Activated CD4-positive, alpha-beta T cell treated with anti-CD3 and anti-CD28 coated beads, Interleukin-2, amount 10 ng/mL, durations not matched to agents 24 days and 14 days (primary cell): ENCODE measurements at places on chromosomes 7 and 10. TPM values are rescaled to one million over a fixed set of nuclear protein-coding genes. Genes with fewer than 3 reads are reported as not detected.

GRCh38 chr7:159148430-159149395 is 4.0 kb upstream of the VIPR2 start:
- no peaks in the 10 kb centered on the region for H3K4me1 ChIP-seq
- no peak overlapping the region for H3K27ac ChIP-seq
- no peaks in the 10 kb centered on the region for H3K36me3 ChIP-seq
- DNase-seq = no peak
- peaks cover 9% of the 10 kb centered on the region for H3K27me3 ChIP-seq
- no peak overlapping the region for H3K4me3 ChIP-seq

GRCh38 chr10:72107325-72108003 is 19.1 kb upstream of the SPOCK2 start:
- peak overlapping the region; percentile 83 for H3K4me3 ChIP-seq
- H3K4me1 ChIP-seq = peaks cover 55% of the 10 kb centered on the region
- no peaks in the 10 kb centered on the region for H3K27me3 ChIP-seq
- peak; percentile 84 for DNase-seq

DNA sequence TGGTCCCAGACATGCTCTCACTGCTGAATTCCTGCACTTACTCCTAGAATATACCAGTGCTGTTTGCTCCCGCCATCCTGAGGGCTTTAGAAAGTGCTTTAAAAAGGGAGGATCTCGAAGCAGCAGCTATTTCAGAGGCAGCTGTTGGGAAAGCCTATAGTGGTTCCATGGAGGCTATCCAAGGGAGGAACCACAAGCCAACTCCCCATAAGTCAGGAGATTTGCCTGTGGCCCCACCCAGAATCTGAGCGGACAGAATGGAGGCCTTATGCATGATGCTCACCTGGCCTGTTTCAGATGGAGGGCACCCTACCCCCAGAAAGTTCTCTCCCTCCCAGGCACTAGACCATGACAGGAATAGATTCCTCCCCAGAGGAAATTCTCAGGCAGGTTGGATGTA is 2.3 kb upstream of the KCNIP2 start:
- H3K4me1 ChIP-seq = peaks cover 26% of the 10 kb centered on the region
- no peak overlapping the region for H3K27ac ChIP-seq
- H3K36me3 ChIP-seq = peaks cover 6% of the 10 kb centered on the region
- H3K27me3 ChIP-seq = peaks cover 10% of the 10 kb centered on the region

DNA sequence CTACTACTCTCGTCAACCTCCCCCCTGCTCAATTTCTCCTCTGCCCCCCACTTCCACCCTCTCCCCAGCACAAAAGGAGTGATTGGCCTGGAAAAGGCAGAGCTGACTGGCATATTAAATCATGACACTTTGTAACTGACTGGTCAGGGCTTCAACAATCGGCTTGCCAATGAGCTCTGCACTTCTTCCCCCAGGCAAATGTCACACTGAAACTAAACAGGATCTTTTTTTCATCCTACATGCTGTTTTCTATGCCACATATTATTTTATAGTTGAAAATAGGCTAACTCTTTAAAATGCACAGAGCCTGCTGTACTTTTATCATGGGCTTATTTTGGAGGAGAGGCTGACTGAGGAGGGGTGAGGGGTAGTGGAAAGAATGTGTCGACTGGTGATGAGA is 295.2 kb downstream of the TCF7L2 start:
- H3K27ac ChIP-seq = no peak overlapping the region
- DNase-seq = no peak
- H3K4me3 ChIP-seq = no peak overlapping the region
- H3K27me3 ChIP-seq = peaks cover 8% of the 10 kb centered on the region
- no peaks in the 10 kb centered on the region for H3K4me1 ChIP-seq
- no peaks in the 10 kb centered on the region for H3K36me3 ChIP-seq

DNA sequence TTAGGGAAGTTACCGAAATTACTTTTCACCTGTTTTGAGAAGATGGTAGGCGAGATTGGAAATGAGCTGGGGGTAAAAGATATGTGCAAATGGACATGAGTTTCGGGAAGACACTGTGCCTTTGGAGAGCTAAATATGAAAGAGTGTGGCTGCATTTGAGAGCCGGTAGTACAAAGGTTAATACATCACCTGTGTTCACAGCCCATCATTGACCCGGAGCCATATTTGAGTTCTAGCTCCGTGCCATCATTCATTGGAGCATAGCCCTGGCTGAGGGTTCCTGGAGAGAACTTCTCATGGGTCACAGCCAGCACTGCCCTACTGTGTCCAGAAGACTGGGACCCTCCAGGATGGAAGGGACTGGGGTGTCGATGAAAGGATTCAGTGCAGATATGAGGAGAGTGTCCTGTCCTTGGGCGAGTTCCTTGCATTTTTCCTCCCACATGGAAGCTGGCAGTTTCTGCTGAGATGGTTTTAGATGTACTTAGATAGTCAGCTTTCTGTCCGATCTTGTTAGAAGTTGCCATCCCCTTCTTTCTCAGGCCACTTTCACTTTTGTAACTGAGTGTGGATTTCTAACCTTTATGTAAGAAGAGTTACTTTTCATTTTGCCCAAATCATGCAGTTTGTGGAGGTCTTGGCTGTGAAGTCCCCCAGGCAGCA is 138.8 kb downstream of the JCAD start:
- H3K4me1 ChIP-seq = no peaks in the 10 kb centered on the region
- no peak overlapping the region for H3K4me3 ChIP-seq
- no peak overlapping the region for H3K27ac ChIP-seq
- H3K36me3 ChIP-seq = no peaks in the 10 kb centered on the region
- peaks cover 14% of the 10 kb centered on the region for H3K27me3 ChIP-seq
- no peak for DNase-seq

DNA sequence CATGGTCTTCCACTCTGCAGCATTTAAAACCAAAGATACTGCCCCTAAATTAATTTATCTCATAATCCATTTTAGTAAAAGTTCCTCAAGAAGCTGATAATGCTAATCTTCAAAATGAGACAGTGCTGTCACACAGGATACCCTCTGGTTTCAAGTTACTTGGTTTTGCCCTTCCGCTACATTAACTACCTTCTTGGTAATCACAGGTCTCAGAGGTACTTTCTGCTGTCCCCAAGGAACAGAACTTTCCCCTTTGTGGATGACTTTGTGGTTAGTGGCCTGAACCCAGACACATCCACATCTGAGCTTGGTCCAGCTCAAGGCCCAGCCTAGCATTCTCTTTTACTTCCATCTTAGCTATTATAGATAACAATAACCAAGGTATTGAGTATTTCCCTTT is 88.8 kb upstream of the TMEM26 start:
- no peaks in the 10 kb centered on the region for H3K4me1 ChIP-seq
- H3K36me3 ChIP-seq = no peaks in the 10 kb centered on the region
- DNase-seq = no peak
- no peaks in the 10 kb centered on the region for H3K27me3 ChIP-seq
- no peak overlapping the region for H3K27ac ChIP-seq

- no peak for DNase-seq
- no peak overlapping the region for H3K27ac ChIP-seq
- no peaks in the 10 kb centered on the region for H3K4me1 ChIP-seq
- no peaks in the 10 kb centered on the region for H3K36me3 ChIP-seq
- H3K27me3 ChIP-seq = no peaks in the 10 kb centered on the region
Observed at GRCh38 chr7:118559207-118559606, 334.7 kb downstream of the ANKRD7 start.

- H3K36me3 ChIP-seq = no peaks in the 10 kb centered on the region
- no peak for DNase-seq
- H3K4me1 ChIP-seq = no peaks in the 10 kb centered on the region
- no peak overlapping the region for H3K4me3 ChIP-seq
Observed at GRCh38 chr7:48389977-48390376, 218.7 kb downstream of the ABCA13 start.

DNA sequence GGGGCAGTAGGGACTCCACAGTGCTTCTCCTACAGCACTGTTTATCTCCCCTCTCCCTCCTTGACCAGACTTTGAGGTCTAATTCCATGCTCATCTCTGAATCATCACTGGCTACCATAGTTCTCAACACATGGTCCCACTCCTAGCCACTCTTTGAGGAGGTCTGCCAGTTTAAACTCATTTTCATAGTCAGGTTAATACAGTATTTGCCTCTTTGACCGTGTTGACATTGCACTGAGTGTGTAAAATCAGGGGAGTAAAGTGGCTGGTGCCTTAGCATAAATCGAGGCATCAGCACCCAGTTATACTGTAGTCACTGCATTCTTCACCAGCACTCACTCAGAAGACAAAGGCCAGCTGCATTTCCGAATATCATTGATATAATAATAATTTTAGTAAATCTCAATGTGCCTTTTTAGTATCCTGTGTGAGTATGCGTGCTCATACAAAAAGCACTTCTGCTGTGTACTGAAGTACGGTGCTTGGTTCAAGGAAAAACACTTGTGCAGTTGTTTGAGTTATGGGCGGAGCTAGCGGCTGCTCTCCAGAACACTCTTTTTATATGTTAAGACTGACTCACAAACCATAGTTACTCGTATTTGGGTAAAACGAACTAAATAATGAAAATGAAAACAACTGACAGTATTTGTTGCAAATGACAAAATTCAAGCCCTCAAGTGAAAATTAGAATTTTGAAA is 89.7 kb downstream of the GALNT11 start:
- H3K27me3 ChIP-seq = no peaks in the 10 kb centered on the region
- peaks cover 46% of the 10 kb centered on the region for H3K36me3 ChIP-seq
- no peaks in the 10 kb centered on the region for H3K4me1 ChIP-seq
- H3K4me3 ChIP-seq = no peak overlapping the region
- DNase-seq = no peak

GRCh38 chr10:65847436-65848230 is 1078.2 kb upstream of the LRRTM3 start:
- H3K27ac ChIP-seq = no peak overlapping the region
- DNase-seq = no peak
- H3K36me3 ChIP-seq = no peaks in the 10 kb centered on the region
- no peaks in the 10 kb centered on the region for H3K27me3 ChIP-seq

GRCh38 chr7:111470998-111471397 is 91.3 kb downstream of the IMMP2L start:
- H3K27ac ChIP-seq = no peak overlapping the region
- no peaks in the 10 kb centered on the region for H3K27me3 ChIP-seq
- no peak overlapping the region for H3K4me3 ChIP-seq
- peaks cover 2% of the 10 kb centered on the region for H3K36me3 ChIP-seq
- H3K4me1 ChIP-seq = no peaks in the 10 kb centered on the region
- DNase-seq = no peak

DNA sequence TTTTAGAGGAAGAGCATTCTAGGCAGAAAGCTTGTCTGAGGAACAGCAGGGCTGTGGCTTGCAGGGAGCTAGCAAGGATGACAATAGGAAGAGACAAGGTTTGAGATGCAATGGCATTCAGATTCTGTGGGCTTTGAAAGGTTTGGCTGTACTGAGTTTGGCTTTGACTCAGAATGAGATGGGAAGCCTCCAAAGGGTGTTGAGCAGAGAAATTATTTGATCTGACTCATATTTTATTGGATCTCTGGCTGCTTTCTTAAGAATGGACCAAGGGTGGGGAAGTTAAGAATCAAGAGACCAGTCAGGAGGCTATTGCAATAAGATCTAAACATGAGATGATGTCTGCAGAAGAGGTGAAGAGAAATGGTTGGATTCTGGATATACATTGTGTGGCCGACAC is 273.2 kb downstream of the CDK14 start:
- no peak overlapping the region for H3K27ac ChIP-seq
- H3K4me3 ChIP-seq = no peak overlapping the region
- no peaks in the 10 kb centered on the region for H3K4me1 ChIP-seq
- DNase-seq = no peak
- no peaks in the 10 kb centered on the region for H3K27me3 ChIP-seq
- no peaks in the 10 kb centered on the region for H3K36me3 ChIP-seq

- peaks cover 23% of the 10 kb centered on the region for H3K4me1 ChIP-seq
- no peak overlapping the region for H3K4me3 ChIP-seq
- no peak for DNase-seq
- H3K27me3 ChIP-seq = no peaks in the 10 kb centered on the region
- H3K36me3 ChIP-seq = peaks cover 22% of the 10 kb centered on the region
Observed at GRCh38 chr7:105261689-105262088, 127.0 kb downstream of the SRPK2 start.

DNA sequence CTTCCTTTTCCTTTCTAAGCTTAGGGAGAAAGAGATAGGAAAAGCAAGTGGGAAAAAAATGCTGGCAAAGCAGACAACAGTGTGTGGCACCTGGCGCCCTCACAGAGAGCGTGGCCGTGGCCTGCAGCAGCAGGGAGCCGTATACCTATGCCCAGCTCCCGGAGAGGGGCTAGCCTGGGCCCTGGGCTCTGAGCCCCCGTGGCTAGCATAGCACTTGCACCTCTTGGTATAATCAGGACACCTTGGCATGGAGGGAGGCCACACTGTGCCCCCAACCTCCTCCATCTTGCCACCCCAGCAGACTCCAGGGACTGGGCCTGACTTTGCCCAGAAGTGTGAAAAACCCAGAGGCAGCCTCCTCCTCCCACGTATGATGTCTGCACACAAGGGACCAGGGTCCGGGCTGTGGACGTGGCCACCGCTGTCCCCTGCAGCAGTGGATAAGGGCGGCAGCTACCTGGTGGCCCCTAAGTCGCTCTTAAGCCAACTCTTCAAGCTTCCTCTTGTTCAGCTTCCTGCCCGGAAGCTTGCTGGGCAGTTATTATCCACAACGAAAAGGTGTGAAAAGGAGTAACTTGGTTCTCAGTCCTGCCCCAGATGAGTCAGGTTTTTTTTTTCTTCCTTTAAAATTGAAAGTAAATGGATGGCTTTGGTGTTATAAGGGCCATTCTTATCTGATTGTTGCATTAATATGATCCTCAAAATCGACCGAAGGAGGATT is 249.1 kb upstream of the PITRM1 start:
- H3K4me3 ChIP-seq = no peak overlapping the region
- peaks cover 49% of the 10 kb centered on the region for H3K4me1 ChIP-seq
- DNase-seq = peak; percentile 61
- peaks cover 19% of the 10 kb centered on the region for H3K27me3 ChIP-seq
- H3K27ac ChIP-seq = no peak overlapping the region
- no peaks in the 10 kb centered on the region for H3K36me3 ChIP-seq

- no peaks in the 10 kb centered on the region for H3K36me3 ChIP-seq
- H3K27me3 ChIP-seq = no peaks in the 10 kb centered on the region
- DNase-seq = no peak
- H3K27ac ChIP-seq = peak overlapping the region; percentile 85
Observed at GRCh38 chr10:102935939-102936605, 18.0 kb downstream of the CNNM2 start.

DNA sequence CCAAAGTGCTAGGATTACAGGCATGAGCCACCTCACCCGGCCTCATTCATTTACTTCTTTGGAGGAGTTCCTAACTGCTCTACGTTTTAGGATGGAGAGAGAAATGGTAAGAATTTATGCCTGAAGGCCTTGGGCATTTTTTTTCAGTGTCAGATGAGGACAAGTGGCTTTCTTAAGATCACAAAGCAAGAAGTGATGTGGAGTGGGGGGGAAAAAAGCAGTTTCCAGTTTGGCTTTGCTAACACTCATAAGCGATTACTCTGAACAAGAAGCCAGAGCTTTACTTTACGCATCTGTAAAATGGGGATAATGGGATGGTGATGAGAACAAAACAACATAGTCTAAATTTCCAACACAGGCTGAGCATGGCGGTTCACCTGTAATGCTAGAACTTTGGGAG is 2.6 kb upstream of the PPIA start:
- H3K4me3 ChIP-seq = no peak overlapping the region
- no peaks in the 10 kb centered on the region for H3K27me3 ChIP-seq
- H3K4me1 ChIP-seq = peaks cover 16% of the 10 kb centered on the region
- peaks cover 24% of the 10 kb centered on the region for H3K36me3 ChIP-seq

GRCh38 chr7:1372063-1372462 is 87.2 kb downstream of the MICALL2 start:
- no peak overlapping the region for H3K4me3 ChIP-seq
- H3K36me3 ChIP-seq = no peaks in the 10 kb centered on the region
- H3K27ac ChIP-seq = no peak overlapping the region
- peaks cover 2% of the 10 kb centered on the region for H3K4me1 ChIP-seq
- DNase-seq = no peak
- peaks cover 21% of the 10 kb centered on the region for H3K27me3 ChIP-seq

The TMEM176B gene
- total RNA-seq = not detected in 2 replicates

GRCh38 chr10:50393784-50394467 is 142.6 kb upstream of the ASAH2 start:
- H3K27me3 ChIP-seq = no peaks in the 10 kb centered on the region
- no peak overlapping the region for H3K27ac ChIP-seq
- peaks cover 27% of the 10 kb centered on the region for H3K4me1 ChIP-seq
- no peak for DNase-seq
- H3K36me3 ChIP-seq = peaks cover 8% of the 10 kb centered on the region
- no peak overlapping the region for H3K4me3 ChIP-seq
